ENCODE measurements at places on chromosomes 7 and 10.

DNA sequence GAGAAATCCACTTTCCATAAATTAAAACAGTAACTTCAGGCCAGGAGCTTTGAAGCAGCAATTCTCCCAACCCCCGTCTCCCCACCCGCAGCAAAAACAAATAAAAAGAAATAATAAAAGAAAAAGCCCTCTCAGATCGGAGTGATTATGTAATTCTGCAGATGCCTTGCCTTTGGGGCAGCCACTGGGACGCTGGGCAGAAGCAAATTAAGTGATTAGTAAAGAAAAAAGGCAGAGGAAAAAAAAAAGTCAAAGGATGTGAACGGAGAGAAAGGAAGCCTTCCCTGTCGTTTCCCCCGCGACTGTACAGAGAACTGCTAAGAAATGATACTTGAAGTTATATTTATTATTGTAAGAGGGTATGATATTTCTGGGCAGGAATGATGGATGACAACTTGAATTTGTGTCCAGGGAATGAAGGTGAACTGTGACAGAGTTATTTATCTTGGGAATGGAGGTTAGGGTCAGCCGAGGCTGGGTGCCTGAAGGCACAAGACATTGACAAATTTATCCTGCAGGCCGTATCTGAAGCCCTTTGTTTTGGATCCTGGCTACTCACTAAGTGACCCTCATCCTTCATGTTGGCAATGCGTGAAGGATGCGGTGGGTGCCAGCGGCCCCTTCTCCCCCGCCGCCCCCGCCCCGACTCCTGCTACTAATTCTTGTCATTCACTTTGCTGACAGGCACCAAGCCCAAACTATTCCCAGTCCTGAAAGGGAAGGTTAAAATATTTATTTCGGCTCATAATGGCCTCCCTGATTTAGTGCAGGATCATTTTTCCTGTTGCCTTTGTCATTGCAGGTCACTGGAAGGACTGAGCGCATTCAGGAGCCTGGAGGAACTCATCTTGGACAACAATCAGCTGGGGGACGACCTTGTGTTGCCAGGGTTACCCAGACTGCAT is 604.0 kb downstream of the LRMDA start:
- DNase-seq, result no peak

DNA sequence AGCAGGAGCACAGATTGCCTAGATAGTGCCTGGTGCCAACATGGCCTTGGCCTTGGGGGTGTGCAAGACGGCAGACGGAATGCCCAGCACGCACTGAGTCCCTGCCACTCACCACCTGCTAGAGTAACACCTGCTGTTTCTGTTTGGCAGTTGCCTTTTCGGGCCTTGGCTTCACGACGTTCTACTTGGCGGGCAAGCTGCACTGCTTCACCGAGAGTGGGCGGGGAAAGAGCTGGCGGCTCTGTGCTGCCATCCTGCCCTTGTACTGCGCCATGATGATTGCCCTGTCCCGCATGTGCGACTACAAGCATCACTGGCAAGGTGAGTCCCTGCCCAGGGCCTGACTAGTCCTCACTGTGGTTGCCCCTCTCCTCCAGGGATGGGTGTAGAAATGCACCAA is 118.0 kb downstream of the PLPP4 start:
- no peak for DNase-seq

- no peak for DNase-seq
Observed at GRCh38 chr7:184294-185264, 7.8 kb upstream of the FAM20C start.

DNA sequence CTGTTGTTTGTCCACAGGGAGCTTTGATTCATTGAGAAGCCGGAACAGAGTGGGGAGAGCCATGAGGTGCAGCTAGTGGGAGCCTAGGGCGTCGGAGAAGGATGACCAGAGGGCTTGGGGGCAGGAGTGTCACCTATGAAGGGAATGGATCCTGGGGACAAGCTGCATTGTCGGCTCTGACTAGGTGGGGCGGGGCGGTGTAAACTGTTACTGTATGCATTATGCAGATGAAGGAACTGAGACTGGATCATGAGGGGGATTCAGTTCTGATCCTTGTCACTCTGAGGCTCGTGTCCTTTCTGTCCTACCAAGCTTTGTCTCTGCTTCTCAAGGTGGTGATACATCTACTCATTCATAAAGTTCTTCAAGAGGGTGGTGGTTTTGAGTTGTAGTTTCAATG is 39.9 kb upstream of the MMD2 start:
- DNase-seq, result no peak

DNA sequence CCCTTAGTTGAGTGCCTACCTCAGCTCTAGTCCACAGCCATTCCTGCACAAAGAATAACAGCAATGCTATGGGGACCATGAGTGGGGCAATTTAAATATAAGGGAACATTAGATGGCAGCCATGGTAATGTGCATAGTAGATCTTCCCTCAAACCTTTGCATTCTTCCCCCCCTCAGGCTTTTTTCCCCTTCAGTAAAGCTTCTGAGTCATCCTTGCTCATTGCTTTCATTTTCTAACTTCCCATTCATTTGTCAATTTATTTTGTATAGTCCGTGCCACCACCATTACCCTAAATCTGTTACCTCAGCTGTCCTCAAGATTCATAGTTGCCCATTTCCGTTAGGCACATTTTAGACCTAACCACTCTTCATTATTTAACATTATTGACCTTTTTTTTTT is 10.7 kb downstream of the HECTD2 start:
- no peak for DNase-seq

DNA sequence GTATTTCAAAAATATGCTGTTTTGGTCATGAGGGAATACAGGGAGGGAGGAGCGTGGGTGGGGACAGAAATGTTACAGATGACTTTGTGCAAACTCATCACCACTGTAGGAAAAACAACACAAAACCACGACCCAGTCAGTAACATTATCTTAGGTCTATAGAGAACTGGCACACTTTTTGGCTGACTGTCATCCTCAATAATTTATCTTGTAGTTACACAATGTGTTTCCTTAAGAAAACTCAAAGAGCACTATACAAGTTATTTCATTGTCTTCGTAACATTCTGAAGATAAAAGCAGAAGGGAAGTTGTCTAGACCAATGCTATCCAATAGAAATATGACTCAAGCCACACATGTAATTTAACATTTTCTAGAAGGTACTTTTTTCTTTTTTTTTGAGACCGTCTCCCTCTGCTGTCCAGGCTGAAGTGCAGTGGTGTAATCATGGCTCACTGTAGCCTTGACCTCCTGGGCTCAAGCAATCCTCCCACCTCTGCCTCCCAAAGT is 16.9 kb upstream of the CDK14 start:
- no peak for DNase-seq

Data from caudate nucleus (tissue), 63 donors.